Pulmonary artery endothelial cell (primary cell): ENCODE measurements at places on chromosomes 7 and 10.

DNA sequence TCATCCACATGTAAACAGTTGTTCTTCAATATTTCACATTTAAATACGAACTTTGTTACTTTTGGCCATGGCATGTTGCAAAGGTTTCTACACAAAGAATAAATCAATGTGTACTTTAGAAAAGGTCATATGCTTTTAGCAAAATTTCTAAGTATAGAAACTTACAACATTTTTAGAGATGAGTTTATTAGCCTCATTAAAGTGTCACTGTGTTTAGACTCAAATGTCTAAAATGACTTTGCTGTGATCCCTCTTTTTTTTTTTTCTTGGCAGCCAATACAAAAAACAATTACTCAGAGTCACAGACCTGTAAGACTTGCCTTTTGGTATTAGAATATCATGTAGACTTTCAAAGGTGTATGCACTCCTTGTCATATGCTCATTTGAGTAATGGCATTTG lies 349.3 kb upstream of the KIAA1217 start:
- no peak for DNase-seq

GRCh38 chr10:120499883-120500282 lies 42.9 kb downstream of the PLPP4 start:
- DNase-seq: no peak

- no peak for DNase-seq
These were observed 55.2 kb downstream of the LHPP start for GRCh38 chr10:124516746-124517397.

GRCh38 chr10:6173203-6173602 lies 29.5 kb upstream of the PFKFB3 start:
- DNase-seq: no peak

DNA sequence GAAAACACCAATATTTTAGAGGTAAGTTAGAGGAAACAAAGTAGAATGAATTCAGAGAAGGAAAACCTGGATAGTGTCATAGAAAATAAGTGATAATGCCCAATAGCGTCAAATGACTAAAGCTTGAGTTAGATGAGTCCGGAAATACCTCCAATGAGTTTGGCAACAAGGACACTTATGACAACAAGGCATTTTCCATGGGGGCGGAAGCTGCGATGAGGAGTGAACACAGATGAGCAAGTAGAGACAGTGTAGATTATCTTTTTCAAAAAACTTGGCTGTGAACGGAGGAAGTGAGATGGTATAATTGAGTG lies 383 bp upstream of the R3HCC1L start:
- no peak for DNase-seq

DNA sequence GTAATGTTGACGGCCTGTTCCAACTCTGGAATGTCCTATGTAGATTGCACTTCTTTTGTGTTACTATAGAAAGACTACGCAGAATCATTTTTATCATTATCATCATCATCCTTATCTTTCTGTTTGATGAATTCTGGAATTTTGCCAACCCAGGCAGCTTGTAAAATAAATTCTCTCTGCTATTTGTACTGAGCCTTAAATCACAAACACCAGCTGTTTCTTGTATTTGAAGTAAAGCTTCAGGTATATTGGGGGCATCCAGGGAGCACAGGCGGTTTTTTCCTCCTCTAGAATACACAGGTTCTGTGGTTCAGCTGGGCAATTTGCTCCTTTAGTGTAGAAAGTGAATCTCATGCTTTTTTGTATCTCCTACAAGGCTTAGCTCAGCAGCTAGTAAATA lies 14.9 kb upstream of the CPA5 start:
- DNase-seq: no peak

- DNase-seq: no peak
These were observed 57.2 kb downstream of the NEBL start for GRCh38 chr10:20839910-20840309.

DNA sequence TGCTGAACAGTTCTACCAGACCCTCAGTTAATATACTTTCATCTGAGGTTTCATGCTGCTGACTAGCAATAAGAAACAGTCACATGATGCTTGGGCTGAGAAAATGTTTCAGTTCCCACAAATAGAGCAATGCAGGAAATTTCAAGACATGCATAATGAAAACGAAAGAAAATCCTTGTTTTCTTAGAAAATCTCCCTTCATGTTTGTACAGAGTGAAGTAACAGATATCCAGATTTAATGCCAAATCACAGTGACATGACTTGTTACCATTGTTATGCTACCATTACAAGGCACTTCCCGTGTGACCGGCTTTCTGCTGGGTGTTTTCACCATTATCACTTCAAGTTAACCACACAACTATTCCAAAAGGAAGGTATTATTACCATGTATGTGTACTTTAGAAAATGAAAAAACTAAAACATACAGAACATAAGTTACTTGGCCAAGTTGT lies 121.7 kb downstream of the DOCK4 start:
- no peak for DNase-seq

DNA sequence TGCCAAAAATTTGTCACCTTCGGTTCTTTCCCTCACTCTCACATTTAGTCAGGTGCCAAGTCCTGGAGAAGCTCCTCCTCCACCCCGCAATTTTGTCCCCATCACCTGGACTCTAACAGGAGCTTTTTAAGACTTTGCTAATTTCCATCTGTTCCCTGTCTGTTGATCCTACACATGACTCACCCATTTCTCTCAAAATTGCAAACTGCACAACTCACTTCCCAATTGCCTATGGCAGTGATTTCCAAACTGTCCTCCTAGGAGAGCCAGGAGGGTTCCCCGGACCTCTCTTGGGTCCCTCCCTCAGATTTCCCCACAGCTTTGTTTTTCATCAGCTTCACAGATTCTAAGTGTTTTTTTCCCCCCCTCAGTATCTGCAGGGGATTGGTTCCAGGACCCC lies 120.3 kb downstream of the WNT2 start:
- no peak for DNase-seq

GRCh38 chr10:12252882-12253546 lies 57.0 kb downstream of the CDC123 start:
- DNase-seq: no peak

- no peak for DNase-seq
These were observed 110.1 kb downstream of the CYTH3 start for GRCh38 chr7:6162331-6162620.

DNA sequence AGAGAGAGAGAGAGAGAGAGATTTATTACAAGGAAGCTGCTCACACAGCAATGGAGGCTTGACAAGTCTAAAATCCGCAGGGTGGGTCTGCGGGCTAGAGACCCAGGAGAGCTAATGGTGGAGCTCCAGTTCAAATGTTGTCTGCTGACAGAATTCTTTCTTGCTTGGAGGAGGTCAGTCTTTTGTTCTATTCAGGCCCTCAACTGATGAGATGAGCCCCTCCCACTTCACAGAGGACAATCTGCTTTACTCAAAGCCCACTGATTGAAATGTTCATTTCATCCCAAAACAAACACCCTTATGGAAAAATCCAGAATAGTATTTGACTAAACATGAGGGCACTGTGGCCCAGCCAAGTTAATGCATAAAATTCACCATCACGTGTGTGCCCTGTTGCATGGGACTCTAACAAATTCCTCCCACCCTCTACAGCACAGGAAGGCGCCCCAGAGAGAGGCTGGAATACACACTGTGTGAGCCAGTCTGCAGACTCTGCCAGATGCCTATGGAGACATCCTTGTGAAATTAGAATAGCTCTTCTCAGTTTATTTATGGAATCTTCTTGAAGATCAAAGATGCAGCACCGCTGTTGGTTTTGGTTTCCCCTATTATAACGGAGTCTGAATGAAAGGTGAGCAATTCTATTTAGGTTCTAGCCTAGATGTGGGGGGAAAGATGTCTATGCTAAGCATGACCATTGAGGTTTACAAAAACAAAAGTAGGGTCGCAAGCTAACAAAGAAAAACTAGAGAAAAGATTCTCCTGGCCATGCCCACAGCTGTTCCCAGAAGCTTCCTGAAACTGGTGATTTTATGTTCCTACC lies 123.0 kb upstream of the SFMBT2 start:
- no peak for DNase-seq
